ENCODE measurements at places on chromosomes 12 and 14. TPM values are rescaled to one million over a fixed set of nuclear protein-coding genes. Genes with fewer than 3 reads are reported as not detected.

GRCh38 chr14:43155258-43155657 lies 1351.8 kb downstream of the FSCB start:
- no peak for DNase-seq

ACRBP gene
- not detected for polyA plus RNA-seq

RPS6KL1 gene
- 1.3 TPM for polyA plus RNA-seq

AKAP3 gene
- 0.11 TPM for polyA plus RNA-seq
